ENCODE measurements at places on chromosomes 4 and X. TPM values are rescaled to one million over a fixed set of nuclear protein-coding genes. Genes with fewer than 3 reads are reported as not detected.

The TMSB15B gene
- total RNA-seq, result 13.2 TPM

DNA sequence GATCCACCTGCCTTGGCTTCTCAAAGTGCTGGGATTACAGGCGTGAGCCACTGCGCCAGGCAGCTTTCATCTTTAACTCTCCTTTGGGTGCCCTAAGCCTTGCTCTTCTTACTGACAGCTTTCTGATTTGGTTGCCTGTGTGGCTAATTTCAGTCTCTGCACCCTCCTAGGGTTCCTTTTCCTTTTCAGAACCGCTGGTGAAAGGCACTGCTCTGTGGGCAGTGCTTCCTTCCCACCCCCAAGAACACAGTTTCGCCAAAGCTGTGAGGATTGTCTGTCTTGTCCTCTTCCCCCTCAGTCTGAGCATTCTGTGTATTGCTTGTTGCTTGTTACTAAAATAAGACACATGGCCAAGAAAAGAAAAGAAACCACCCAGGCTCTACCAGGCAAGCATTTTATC, 101.4 kb upstream of the FRMPD3 start:
- no peak for DNase-seq

The PCDH10 gene
- not detected for total RNA-seq

GRCh38 chr4:6956087-6956433, 46.4 kb downstream of the TBC1D14 start:
- no peak for DNase-seq

- no peak for DNase-seq
Observed at GRCh38 chr4:133146574-133147241, 2.4 kb upstream of the PCDH10 start.

- DNase-seq, result peak; percentile 47
Observed at GRCh38 chr4:104352211-104352610, 142.5 kb downstream of the CXXC4 start.

- DNase-seq, result peak; percentile 78
Observed at GRCh38 chr4:158259955-158260575, 49.8 kb downstream of the TMEM144 start.

GRCh38 chr4:24073948-24074347, 184.1 kb upstream of the PPARGC1A start:
- no peak for DNase-seq

- no peak for DNase-seq
Observed at GRCh38 chr4:182188622-182189021, 54.6 kb upstream of the TENM3 start.

GRCh38 chr4:163795885-163796284, 301.4 kb downstream of the TMA16 start:
- DNase-seq, result no peak

The ADH1B gene
- not detected for total RNA-seq

The WDFY3 gene
- total RNA-seq, result not detected

The PABPC5 gene
- not detected for total RNA-seq

The NALF2 gene
- total RNA-seq, result 0.65 TPM

DNA sequence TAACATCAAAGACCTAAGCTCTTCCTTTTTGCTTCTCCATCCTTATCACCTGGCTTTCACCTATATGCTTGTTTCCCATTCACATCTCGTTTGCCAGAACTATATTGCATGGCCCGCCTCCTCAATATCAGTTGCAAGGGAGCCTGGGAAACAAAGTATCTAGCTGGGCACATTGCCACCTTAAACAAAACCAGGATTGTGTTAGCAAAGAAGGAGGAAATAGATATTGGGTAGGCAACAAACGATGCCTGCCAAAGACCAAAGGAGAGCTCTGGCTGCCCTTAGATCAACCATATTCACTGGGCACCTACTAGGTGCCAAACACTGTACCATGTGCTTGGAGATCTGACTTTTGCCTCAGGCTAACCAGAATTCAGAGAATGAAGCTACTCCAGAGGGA, 107.5 kb downstream of the GRIA3 start:
- no peak for DNase-seq

The FAM47B gene
- total RNA-seq, result not detected

The SLC9B1 gene
- total RNA-seq, result 1.4 TPM

- DNase-seq, result no peak
Observed at GRCh38 chrX:22594766-22595165, 322.1 kb downstream of the CBLL2 start.

DNA sequence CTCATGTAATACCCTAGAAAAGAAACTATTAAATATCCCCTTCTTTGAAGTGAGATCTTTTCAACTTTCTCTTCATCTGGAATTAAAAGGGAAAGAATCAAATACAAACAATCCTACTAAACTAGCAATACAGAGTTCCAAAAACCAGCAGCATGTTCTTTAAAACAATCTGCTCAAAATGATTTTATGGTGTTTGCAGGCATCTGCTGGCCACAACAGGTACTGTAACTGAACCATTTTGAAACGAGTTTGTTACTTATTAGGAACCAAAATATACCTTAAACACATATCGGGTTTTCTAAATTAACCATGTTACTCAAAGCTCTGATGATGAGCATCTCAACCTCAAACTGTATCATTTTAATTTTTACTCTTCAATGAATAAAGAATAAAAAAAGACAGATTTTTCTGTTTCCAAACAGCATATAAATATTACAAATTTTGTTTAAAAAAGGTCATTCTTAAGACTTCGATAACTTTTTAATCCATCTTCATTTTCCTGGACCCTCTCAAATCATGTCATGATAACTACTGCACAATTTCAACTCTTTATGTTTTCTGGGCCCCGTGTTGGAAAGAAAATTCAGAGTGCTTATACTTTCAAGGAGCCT, 56.5 kb downstream of the ARAP2 start:
- peak; percentile 62 for DNase-seq

The DMP1 gene
- not detected for total RNA-seq

- peak; percentile 29 for DNase-seq
Observed at GRCh38 chrX:110224926-110225617, 92.8 kb downstream of the AMMECR1 start.

GRCh38 chrX:138683600-138683999, 27.9 kb downstream of the FGF13 start:
- no peak for DNase-seq

The SPATA4 gene
- total RNA-seq, result not detected

DNA sequence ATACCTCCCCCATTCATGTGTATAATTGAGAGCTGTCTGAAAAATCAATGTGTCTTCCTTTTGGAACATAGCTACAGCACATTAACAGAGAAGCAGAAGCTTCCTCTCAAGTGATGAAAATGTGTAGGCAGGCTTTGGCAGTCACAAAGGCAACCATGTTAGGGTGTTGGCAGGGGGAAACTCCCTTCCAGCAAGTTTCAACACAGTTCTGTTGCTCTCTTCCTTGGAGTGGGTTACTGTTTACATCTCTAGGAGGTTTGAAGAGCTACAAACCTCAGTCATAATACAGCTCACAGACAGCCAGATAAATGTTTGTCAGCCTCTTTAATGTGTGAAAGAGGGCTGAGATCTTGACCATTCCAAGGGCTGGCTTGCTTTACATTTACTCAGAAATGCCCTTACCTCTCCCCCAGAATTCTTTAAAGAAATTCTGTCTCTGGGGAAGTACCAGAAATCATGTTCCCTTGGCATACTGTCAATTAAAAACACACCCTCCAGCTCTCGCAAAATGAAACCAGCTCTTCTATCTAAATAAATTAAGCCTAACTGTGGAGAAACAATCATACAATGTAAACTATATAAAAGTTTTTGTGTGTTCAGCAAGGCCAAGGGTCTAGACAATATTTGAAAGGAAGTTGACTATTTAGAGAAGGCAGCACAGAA, 18.9 kb downstream of the ZBTB33 start:
- no peak for DNase-seq

GRCh38 chrX:116204932-116205331, 34.4 kb downstream of the AGTR2 start:
- DNase-seq, result peak; percentile 73

GRCh38 chrX:39753293-39753996, 344.3 kb downstream of the BCOR start:
- DNase-seq, result no peak

The PLK4 gene
- total RNA-seq, result 31.2 TPM

DNA sequence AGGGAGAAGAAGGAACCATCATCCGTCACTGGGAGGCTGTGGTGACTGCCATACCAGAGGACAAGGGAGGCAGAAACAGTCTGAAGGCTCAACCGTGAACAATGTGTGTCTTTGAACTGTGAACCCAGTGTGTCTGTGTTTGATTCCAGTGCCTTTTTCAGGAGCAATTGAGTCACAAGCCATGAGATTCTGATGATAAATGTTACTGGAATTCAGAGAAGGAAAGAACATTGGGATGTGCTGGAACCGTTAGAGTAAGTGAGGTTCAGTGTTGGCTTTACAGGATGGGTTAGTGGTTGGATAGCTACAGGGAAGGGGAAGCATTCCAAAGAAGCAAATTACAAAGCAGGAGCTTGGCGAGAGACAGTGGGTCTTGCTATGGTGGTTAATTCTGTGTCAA, 464.4 kb downstream of the TRIML1 start:
- no peak for DNase-seq

- no peak for DNase-seq
Observed at GRCh38 chr4:108210989-108211835, 42.5 kb upstream of the LEF1 start.

The GRPEL1 gene
- total RNA-seq, result 19.4 TPM

DNA sequence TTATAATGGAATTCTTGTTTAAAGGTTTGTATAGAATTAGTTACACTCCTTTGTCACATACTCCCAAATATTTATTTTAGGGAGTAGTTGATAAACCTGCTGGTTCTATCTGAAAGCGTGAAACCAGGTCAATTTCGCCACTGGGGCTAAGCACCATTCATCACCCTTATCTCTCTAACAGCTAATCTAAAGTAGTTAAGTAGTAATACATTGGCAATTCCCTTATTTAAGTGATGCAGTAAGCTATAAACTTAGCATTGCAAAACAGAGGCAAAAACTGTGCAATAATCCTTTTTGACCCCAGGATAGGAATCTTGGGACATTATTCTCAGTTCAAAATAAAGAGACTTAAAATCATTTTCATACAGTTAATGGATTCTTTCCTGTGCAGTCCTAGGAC, 33.7 kb upstream of the PTPN13 start:
- no peak for DNase-seq

The NPFFR2 gene
- total RNA-seq, result not detected

- no peak for DNase-seq
Observed at GRCh38 chrX:134883137-134883700, 107.6 kb upstream of the SMIM10 start.

DNA sequence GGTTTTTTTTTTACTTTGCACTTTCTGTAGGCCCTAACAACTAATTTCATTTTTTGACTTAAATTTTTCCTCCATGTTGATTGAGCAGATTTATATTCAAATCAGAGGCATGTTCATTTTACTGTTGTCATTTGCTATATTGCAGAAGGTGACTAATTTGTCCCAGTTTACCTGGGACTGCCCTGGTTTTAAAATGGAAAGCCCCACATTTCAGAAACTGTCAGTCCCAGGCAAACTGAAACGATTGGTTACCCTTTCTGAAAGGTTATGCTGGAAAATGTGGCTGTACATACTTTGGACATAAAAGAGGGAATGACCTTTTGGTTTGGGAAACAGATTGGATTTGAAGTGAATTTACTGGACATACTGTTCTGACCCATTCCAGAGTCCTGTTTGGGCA, 160.0 kb downstream of the SPCS3 start:
- DNase-seq, result no peak

DNA sequence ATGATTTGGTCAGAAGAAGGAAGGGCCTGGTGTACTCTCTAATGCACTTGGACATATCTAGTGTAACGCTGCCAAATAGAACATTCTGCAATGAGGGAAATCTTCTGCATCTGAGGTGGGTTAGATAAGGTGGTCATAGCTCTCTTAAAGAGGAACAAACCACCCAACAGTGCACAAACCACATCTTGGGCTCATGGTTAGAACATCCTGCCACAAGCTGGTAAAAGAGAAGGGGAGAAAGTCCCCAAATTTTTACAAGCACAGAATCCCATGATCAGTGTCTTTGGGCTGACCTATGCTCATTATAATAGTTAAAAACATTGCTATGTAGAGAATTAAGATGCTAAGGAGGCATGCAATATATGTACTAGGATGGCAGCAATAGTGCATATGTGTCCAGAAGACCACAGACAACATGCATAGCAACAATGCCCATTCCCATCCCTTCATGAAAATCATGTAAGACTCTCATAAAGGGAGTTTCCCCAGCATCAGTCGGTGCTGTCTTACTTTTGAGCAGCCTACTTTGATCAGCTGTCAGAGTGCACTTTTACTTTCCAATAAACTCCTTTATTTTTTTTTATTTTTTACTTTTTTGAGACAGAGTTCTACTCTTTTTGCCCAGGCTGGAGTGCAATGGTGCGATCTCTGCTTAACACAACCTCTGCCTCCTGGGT, 99.7 kb upstream of the SLC7A11 start:
- no peak for DNase-seq

DNA sequence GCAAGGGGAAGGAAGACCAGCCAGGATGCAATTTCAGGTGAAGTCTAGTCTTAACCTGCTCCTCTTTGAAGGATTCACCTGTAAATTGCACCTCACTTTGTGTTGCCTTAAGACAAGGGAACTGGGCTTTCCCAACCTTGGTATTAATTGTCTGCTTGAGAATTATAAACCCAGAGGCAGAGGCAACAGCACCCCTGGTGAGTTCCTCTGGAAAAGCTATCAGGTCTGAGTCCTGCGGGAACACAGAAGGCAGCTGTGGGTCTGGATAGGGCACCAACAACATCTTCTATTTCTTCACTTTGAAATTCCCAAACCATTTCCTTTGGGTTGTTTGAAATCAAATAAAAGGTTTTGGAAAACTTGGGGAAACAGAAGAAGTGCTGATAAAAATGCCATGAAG, 109.2 kb upstream of the NPY2R start:
- DNase-seq, result no peak

DNA sequence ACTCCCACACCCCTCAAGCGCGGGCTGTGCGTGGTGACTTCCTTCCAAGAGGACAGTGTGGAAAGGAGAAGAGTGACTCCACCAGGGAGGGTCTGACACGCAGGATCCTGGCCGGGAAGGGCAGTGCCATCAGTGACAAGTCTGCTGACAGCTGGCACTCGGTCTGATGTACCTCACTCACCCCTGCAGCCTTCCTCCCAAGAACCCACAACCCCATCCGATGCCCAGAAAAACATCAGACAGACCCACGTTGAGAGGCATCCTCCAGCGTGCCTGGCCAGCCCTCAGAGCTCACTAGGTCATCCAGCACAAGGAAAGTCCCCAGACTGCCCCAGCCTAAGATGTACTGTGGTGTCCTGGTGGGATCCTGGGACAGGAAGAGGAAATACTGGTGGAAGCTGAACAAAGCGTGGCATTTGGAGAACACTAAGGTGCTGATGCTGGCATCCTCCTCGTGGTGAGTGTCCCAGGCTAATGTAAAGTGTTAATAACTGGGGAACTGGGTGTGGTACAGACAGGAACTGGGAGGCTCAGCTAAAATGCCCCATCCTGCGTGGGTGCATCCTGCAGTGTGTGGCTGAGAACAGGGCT, 200.0 kb upstream of the PSAPL1 start:
- DNase-seq, result no peak

The HELT gene
- total RNA-seq, result not detected

GRCh38 chr4:100516225-100516624, 1.6 kb downstream of the EMCN start:
- no peak for DNase-seq

- DNase-seq, result no peak
Observed at GRCh38 chrX:131828482-131828881, 194.6 kb upstream of the STK26 start.

GRCh38 chr4:165783626-165784025, 89.4 kb upstream of the TLL1 start:
- no peak for DNase-seq

Data from Karpas-422 (cell line).